ENCODE measurements at places on chromosomes 2 and 18. TPM values are rescaled to one million over a fixed set of nuclear protein-coding genes. Genes with fewer than 3 reads are reported as not detected.

RUFY4 gene
- total RNA-seq: 2.1 TPM

SETBP1 gene
- 38.8 TPM for total RNA-seq

HNMT gene
- 52.2 TPM for total RNA-seq

IL36B gene
- total RNA-seq: not detected

RSAD2 gene
- 6.8 TPM for total RNA-seq

FAM117B gene
- total RNA-seq: 14.5 TPM

DUSP11 gene
- total RNA-seq: 44.7 TPM

KCNG2 gene
- total RNA-seq: 0.25 TPM

SIX3 gene
- not detected for total RNA-seq

DNA sequence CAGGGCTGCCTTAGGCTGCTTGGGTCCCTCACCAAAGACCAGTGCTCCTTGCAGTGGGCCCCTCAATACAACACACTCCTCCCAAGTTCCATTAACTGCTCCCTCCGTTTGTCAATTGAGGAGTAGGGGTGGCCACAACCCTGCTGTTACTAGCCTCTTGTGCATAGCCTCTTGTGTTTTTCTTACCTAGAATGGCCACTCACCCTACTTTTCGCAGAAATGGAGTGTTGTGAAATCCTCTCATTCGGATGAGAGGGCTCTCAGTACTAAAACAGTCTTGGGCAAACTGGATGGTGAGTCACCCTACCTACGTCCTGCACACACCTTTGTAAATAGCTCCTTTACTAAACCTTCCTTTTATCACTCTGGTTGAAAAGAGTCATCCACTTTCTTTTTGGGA lies 253.9 kb downstream of the OSR1 start:
- H3K36me3 ChIP-seq: no peaks in the 10 kb centered on the region
- no peak overlapping the region for H3K27ac ChIP-seq
- no peak for DNase-seq
- H3K4me1 ChIP-seq: no peaks in the 10 kb centered on the region
- no peaks in the 10 kb centered on the region for H3K27me3 ChIP-seq

- H3K27me3 ChIP-seq: no peaks in the 10 kb centered on the region
- H3K4me3 ChIP-seq: no peak overlapping the region
- no peaks in the 10 kb centered on the region for H3K4me1 ChIP-seq
- DNase-seq: no peak
- no peaks in the 10 kb centered on the region for H3K36me3 ChIP-seq
- H3K27ac ChIP-seq: no peak overlapping the region
Observed at GRCh38 chr2:159595410-159596046, 20.8 kb downstream of the BAZ2B start.

DNA sequence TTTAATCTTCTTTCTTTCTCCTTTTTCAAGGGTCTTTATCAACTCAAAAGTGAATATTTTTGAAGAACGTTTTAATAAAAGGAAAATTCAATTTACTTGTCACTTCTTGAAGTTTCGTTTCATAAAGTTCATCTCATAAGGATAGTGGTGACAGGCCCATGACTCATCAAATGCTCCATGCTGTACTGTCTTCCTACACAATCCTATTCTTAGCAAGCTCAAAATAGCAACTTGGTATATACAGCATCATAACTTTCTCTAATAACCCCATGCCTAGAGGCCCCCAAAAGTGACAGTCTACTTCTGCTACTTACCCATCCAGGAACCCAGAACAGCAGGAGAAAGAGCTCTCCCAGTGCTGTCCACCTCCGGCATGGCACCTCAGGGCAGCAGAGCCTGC lies 7.7 kb downstream of the FBXO15 start:
- DNase-seq: no peak
- H3K27me3 ChIP-seq: no peaks in the 10 kb centered on the region
- no peak overlapping the region for H3K27ac ChIP-seq
- no peaks in the 10 kb centered on the region for H3K36me3 ChIP-seq

GRCh38 chr2:74205596-74205995 lies 7.2 kb downstream of the MTHFD2 start:
- no peak overlapping the region for H3K4me3 ChIP-seq
- DNase-seq: no peak
- H3K36me3 ChIP-seq: peaks cover 67% of the 10 kb centered on the region
- H3K27me3 ChIP-seq: no peaks in the 10 kb centered on the region

DNA sequence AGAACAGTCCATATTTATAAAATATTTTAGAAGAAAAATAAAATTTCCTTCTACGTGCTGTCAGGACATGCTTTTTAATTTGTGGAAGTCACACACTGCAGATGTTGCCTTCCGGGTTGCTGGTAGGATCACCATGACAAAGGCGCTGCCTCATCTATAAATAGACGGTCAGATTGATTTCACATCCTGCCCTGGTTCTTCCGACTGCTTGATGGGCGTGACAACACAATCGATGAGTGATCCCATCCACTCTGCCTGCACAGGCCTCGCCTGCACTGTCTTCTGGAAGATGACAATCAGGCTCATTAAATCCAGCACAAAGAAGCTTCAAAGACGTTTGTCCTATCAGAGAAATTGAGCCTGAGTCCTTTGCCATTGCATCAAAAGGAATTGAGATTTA lies 318.9 kb upstream of the TRIB2 start:
- H3K4me1 ChIP-seq: peaks cover 5% of the 10 kb centered on the region
- H3K27me3 ChIP-seq: no peaks in the 10 kb centered on the region
- no peak overlapping the region for H3K4me3 ChIP-seq
- H3K36me3 ChIP-seq: no peaks in the 10 kb centered on the region

GRCh38 chr2:181300600-181301291 lies 156.4 kb upstream of the ITGA4 start:
- H3K4me3 ChIP-seq: no peak overlapping the region
- no peak for DNase-seq
- H3K4me1 ChIP-seq: peaks cover 30% of the 10 kb centered on the region
- H3K27ac ChIP-seq: peak overlapping the region; percentile 34
- H3K27me3 ChIP-seq: no peaks in the 10 kb centered on the region
- H3K36me3 ChIP-seq: no peaks in the 10 kb centered on the region

DNA sequence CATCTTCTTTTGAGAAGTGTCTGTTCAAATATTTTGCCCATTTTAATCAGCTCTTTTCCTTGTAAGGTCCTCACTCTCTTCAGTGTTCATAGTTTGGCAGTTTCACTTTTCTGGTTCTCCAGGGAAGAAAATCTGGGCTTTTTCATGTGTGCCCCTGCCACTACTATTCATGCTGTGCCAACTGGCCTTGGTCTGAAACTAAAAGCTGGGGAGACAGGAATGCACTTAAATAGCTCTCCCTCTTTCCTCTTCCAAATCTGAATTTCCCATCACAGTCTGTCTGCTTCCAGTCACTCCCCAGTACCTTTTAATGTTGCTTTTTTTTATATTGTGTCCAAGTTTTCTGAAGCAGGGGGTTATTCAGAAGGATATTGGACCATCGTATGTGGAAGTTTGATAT lies 574.3 kb upstream of the POU3F3 start:
- H3K36me3 ChIP-seq: no peaks in the 10 kb centered on the region
- no peaks in the 10 kb centered on the region for H3K27me3 ChIP-seq
- DNase-seq: no peak
- no peaks in the 10 kb centered on the region for H3K4me1 ChIP-seq
- H3K4me3 ChIP-seq: no peak overlapping the region
- H3K27ac ChIP-seq: no peak overlapping the region

GRCh38 chr18:55477499-55477859 lies 110.5 kb downstream of the TCF4 start:
- DNase-seq: no peak
- H3K36me3 ChIP-seq: no peaks in the 10 kb centered on the region
- peak overlapping the region; percentile 82 for H3K27ac ChIP-seq
- peak overlapping the region; percentile 65 for H3K4me3 ChIP-seq

DNA sequence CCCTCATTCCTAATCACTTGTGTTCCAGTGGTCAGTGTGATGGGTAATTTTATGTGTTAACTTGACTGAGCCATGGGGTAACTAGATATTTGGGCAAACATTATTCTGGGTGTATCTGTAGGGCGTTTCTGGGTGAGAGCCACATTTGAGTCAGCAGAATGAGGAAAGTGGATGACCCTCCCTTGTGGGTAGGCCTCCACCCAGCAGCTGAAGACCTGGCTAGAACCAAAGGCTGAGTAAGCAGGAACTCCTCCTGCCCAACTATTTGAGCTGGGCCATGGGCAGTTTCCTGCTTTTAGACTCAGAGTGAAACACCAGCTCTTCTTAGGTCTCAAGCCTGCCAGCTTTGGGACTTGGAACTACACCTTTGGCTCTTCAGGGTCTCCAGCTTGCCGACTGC lies 141.8 kb downstream of the ACKR3 start:
- DNase-seq: peak; percentile 43
- no peak overlapping the region for H3K27ac ChIP-seq
- H3K36me3 ChIP-seq: no peaks in the 10 kb centered on the region
- peaks cover 12% of the 10 kb centered on the region for H3K4me1 ChIP-seq

DNA sequence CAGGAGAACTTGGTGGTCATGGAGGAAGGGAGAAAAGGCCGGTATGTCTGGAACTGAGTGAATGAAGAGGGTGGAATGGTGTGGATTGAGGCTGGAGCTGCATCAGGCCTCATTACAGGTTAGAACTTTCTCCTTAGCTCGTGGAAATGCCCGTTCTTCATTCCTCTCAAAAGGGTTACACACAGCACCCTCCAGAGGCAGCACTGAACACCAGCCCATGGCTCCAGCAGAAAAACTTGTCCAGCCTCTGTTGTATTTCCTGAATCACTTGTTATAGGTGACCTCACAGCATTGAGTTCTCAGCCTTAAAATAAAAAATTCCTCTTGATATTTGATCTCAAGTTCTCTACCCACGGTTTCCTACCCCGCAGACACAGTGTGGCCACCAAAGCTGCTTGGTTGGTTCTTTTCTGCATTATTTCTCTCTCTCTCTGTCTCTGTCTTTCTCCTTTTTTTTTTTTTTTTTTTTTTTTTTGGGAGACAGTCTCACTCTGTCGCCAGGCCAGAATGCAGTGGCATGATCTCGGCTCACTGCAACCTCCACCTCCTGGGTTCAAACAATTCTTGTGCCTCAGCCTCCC lies 89.6 kb downstream of the ITGB1BP1 start:
- H3K4me1 ChIP-seq: peaks cover 22% of the 10 kb centered on the region
- H3K27ac ChIP-seq: no peak overlapping the region
- no peak overlapping the region for H3K4me3 ChIP-seq
- no peaks in the 10 kb centered on the region for H3K36me3 ChIP-seq

GRCh38 chr2:235097196-235097595 lies 145.4 kb downstream of the SH3BP4 start:
- H3K27me3 ChIP-seq: no peaks in the 10 kb centered on the region
- no peak for DNase-seq
- no peaks in the 10 kb centered on the region for H3K36me3 ChIP-seq
- no peaks in the 10 kb centered on the region for H3K4me1 ChIP-seq
- no peak overlapping the region for H3K4me3 ChIP-seq

DNA sequence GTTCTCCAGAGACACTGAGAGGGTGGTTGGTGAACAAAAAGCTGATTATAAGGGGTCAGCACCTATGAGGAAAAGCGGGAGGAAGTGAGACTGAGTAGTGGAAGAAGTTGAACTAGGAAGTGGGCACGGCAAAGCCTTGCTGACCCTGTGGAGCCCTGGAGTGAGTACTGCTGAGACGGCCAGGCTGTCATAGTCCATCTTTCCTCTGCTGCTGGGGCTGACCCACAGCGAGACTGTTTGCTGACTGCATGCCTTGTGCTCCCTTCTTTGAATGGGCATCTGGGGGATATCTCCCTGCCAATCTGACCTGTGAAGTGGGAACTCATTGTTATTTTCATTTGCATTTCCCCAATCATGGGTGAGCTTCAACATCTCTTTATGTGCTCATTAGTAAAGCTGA lies 92.4 kb upstream of the LDAH start:
- H3K36me3 ChIP-seq: no peaks in the 10 kb centered on the region
- H3K4me1 ChIP-seq: no peaks in the 10 kb centered on the region
- DNase-seq: no peak
- no peak overlapping the region for H3K4me3 ChIP-seq
- H3K27me3 ChIP-seq: no peaks in the 10 kb centered on the region
- H3K27ac ChIP-seq: no peak overlapping the region

- DNase-seq: no peak
- H3K36me3 ChIP-seq: no peaks in the 10 kb centered on the region
- no peaks in the 10 kb centered on the region for H3K4me1 ChIP-seq
- H3K27ac ChIP-seq: no peak overlapping the region
- no peak overlapping the region for H3K4me3 ChIP-seq
Observed at GRCh38 chr18:26634631-26635030, 86.3 kb upstream of the KCTD1 start.

DNA sequence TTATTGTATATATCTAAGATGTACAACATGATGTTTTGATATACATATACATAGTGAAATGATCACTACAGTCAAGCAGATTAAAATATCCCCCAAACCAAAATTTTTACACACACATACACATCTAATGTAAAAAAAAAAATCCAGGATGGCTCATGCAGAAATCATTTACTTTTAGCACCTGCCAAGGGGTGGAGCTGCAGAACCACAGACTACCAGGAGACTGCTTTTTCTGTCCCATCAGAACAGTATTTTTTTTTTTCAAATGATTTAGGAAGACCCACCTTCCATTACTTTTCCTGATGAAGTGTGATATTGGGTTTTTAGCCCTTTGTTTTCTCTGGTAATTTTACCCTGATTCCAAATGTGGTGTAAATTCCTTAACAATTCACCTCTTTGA lies 61.9 kb downstream of the AQP4 start:
- H3K27me3 ChIP-seq: no peaks in the 10 kb centered on the region
- no peaks in the 10 kb centered on the region for H3K4me1 ChIP-seq

GRCh38 chr2:190156530-190157212 lies 94.1 kb upstream of the MSTN start:
- no peak for DNase-seq
- H3K4me1 ChIP-seq: no peaks in the 10 kb centered on the region
- no peak overlapping the region for H3K27ac ChIP-seq
- no peaks in the 10 kb centered on the region for H3K27me3 ChIP-seq
- no peaks in the 10 kb centered on the region for H3K36me3 ChIP-seq

DNA sequence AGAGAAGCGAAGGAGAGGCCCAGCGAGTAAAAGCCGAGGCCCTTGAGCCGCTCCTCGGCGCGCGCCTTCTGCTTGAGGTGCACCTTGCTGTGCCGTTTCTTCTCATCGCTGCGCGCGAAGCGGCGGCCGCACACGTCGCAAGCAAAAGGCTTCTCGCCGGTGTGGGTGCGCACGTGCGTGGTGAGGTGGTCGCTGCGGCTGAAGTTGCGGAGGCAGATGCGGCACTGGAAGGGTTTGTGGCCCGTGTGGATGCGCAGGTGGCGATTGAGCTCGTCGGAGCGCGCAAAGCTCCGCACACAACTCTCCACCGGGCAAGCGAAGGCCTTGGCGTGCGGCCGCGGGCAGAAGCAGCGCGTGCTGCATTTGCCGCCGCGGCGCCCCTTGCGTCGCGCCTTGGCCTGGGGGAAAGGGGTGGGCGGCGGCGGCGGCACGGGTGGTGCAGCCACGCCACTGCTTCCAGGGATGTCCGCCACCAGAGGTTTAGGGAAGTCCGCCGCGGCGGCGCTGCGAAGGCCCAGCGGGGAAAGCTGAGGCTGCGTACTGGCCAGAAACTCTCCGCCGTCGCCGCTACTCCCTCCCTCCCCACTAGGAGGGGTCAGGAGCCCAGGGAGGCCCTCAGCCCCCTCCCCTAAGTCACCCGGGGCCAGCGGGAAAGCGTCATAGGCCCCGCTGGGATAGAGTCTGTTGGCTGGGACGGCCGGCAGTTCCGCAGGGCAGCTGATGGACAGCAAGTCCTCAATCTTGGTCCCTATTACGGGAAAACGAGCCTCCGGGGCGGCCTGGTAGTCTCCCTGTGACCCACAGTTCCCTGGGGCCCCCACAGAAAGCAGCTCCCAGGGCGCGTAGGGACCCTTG lies 1.7 kb downstream of the EGR4 start:
- peak; percentile 74 for DNase-seq
- no peaks in the 10 kb centered on the region for H3K36me3 ChIP-seq
- no peak overlapping the region for H3K27ac ChIP-seq
- peaks cover 54% of the 10 kb centered on the region for H3K27me3 ChIP-seq

- no peak overlapping the region for H3K27ac ChIP-seq
- H3K4me3 ChIP-seq: no peak overlapping the region
- no peaks in the 10 kb centered on the region for H3K4me1 ChIP-seq
Observed at GRCh38 chr2:38652431-38653273, 13.3 kb upstream of the GALM start.

All from spleen (tissue), 13 donors.